ENCODE measurements at places on chromosomes 16 and 17. TPM values are rescaled to one million over a fixed set of nuclear protein-coding genes. Genes with fewer than 3 reads are reported as not detected.

The PCTP gene
- total RNA-seq: 22.1 TPM

The CIAO3 gene
- total RNA-seq: 44.5 TPM

DNA sequence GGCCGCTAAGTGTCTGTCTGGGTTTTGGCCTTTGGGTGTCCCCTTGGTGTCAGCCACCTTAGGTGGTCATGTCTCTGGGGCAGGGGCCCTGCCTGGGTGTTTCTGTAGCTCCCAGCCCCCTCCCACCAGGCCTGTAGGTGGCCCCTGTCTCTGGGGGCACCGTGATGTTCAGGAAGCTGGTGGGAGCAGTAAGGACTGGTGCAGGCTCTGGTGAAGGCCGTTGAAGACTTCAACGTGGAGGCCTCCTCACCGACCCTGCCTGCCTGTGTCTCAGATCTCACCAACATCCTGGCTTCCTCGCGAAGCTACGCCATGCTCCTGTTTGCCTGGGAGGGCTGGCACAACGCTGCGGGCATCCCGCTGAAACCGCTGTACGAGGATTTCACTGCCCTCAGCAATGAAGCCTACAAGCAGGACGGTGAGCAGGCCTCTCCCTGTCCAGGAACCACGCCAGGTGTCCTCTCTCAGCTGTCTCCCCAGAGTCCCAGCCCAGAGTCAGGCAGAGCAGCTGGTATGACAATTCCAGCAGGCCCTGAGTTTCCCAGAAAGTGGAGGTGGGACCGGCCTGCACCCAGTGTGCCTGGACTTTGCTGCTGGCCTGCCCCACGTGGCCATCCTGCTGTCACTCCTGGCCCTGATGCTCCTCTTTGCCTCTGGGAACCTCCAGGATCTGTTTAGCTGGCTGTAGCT, 2.8 kb downstream of the ACE start:
- no peak for DNase-seq

- no peak for DNase-seq
Observed at GRCh38 chr17:53543472-53543871, 279.3 kb upstream of the KIF2B start.

DNA sequence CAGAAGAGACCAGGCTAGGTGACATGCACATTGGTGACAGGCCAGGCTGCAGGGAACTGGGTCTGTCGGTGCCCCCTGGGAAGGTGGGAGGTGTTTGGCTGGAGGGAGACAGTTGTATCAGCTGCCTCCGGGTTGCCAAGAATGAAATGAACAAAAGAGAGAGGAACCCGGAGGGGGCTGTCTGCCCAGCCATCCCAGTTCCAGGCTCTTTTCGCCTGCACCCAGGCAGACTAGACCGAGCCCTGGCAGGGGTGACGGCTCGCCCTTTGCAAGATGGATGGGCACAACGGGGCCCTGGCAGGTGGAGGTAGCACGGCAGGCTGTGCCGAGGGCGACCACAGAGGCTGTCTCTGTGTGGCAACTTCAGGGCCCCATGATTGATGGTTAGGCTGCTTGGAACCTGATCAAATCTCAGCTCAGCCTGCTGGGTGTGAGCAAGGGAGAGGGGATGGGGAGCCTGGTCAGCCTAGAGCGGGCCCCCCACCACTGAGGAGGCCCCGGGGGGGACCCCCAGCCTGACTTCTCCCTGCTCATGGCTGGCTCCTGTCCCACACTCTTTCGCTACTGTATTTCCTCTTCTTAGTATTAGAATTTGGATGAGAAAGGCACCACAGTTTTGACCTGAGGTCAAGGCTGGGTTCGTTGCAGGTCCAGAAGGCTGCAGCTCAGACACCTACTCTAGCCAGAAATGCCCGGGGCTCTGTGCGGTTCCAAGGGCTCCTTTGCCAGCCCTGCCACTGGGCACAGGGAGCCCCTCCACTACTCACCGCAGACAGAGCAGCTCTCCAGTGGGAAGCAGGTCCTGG, 118.9 kb upstream of the CHMP6 start:
- no peak for DNase-seq

DNA sequence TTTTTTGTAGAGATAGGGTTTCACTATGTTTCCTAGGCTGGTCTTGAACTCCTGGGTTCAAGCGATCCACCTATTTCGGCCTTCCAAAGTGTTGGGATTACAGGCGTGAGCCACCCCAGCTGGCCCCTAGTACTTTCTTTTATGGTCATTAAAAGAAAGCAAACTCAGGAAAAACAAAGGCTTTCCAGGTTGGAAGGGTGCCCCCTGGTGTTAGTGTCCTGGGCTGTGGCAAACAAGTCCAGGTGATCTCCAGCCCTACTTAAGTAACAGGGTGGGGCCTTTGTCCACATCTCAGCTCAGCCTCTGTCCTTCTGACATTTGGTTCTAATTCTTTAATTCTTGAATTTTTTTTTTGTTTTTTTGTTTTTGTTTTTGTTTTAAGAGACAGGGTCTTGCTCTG, 6.9 kb downstream of the IGFBP4 start:
- no peak for DNase-seq
